ENCODE measurements at places on chromosomes 4 and X.

- no peak for DNase-seq
These were observed 53.1 kb downstream of the ARHGEF38 start for GRCh38 chr4:105605493-105605892.

- no peak for DNase-seq
These were observed 189.7 kb downstream of the TSPAN5 start for GRCh38 chr4:98468709-98469108.

DNA sequence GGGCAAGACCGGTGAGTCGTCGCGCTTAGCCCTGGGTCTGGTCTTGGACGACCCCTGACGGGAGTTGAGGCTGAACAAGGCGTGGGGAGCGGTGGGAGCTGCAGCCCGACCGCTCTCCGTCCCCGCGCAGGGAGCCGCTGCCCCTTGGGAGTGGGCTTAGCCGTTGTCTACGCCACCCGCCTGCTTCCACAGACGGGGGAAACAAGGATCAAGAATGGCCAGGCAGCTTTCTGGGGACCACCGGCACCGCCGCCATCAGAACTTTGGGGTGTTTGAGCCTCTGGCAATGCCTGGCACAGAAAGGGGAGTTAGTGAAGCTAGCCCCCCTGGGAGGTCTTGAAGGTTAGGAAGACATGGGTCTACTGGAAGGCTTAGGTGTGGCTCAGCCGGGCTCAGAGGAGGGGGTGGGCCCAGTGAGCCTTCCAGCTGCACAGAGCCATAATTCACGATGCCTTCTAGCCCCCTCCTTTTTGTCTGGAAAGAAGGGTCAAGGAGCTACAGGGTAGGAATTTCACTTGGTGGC is 583 bp downstream of the RASL11B start:
- DNase-seq: no peak

DNA sequence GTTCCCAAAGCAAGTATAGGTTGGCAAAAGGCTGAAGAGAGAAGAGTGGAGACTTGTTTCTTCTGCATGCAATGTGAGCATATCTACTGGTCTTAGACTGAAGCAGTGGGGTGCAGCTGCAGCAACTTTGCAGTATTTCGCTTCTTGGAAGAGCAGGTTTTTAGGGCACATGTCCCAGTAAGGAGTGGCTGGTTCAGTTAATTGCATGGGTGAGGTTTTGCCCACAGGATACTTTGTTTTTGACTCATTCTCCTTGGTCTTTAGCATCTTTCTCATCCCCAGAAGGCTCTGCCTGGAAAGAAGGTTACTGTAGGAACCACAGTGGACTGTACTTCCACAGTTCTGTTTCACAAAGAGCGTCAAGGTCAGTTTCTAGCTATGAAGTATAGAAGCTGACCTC is 68.0 kb upstream of the NR3C2 start:
- DNase-seq: no peak

- DNase-seq: no peak
These were observed 22.1 kb upstream of the NDNF start for GRCh38 chr4:121094297-121094966.

DNA sequence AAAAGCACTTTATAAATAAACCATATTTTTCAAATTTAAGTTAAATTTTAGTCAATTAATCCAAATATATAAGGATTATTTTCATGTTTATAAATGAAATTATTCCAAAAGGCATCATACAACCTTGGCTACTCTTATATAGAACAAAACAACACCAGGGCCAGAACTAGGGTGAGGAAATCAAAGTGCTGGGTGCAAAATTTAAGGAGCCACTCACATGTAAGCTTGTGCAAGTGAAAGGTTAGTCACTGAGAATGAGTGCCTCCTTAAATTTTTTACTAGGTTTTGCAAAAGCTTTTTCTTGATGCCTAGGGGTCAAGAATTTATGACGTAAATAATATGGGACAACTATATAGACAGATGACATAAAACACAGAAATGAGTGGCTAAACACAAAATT is 83.4 kb upstream of the COX18 start:
- no peak for DNase-seq

- DNase-seq: no peak
These were observed 397.1 kb upstream of the FAM241A start for GRCh38 chr4:111748157-111748556.

- DNase-seq: no peak
These were observed 5.9 kb upstream of the SLC7A11 start for GRCh38 chr4:138248058-138248457.

- no peak for DNase-seq
These were observed 136.3 kb downstream of the TMEM144 start for GRCh38 chr4:158346576-158346975.

GRCh38 chrX:153662266-153662665 is 11.3 kb downstream of the PNCK start:
- peak; percentile 36 for DNase-seq

DNA sequence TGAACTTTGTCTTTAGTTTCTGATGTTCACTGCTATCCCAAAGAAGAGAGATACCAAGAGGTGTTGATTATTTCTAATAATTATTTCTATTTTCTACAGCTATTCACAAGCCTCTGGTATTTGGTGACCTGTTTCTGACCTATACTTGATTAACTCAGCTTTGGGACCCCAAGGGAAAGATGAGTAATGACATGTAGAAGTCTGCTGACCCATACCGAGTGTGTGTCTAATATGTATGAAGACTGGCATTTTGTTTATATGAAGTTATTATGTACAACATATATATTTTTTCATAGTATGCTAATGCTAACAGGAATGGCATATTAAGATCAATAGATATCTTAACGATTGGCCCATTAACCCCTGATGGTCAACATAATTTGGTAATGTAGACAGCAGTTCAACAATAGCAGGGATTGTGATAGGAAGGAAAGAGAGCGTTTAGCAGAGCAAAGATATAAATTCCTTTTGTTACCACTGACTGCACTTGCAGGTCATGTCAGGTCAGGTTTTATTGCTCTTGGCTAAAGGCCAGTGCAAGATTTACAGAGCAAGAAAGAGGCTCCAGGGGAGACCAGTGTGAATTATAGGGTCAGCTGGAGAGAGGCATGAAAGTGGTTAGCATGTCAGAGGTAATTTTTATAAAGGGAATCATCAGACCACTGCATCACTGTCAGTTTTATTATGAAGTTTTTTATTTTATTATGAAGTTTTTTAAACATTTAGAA is 94.7 kb upstream of the DIPK2B start:
- DNase-seq: no peak

GRCh38 chr4:144705601-144706590 is 59.9 kb downstream of the HHIP start:
- no peak for DNase-seq

DNA sequence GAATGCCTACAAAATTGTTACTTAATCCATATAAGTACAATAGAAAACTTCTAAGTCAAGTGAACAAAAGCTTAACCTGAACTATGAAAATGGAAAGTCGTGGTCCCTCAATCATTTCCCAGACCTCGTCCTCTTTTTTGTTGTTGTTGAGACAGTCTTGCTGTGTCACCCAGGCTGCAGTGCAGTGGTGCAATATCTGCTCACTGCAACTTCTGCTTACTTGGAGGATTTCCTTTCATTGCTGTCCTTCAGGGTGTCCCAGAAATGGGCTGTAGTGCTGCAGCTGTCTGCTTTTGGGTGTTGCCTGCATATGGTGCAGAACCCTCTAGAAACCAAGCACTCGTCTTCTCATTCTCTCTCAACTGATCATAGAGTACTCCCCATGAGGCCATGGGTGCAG is 75.0 kb upstream of the IL2 start:
- no peak for DNase-seq

DNA sequence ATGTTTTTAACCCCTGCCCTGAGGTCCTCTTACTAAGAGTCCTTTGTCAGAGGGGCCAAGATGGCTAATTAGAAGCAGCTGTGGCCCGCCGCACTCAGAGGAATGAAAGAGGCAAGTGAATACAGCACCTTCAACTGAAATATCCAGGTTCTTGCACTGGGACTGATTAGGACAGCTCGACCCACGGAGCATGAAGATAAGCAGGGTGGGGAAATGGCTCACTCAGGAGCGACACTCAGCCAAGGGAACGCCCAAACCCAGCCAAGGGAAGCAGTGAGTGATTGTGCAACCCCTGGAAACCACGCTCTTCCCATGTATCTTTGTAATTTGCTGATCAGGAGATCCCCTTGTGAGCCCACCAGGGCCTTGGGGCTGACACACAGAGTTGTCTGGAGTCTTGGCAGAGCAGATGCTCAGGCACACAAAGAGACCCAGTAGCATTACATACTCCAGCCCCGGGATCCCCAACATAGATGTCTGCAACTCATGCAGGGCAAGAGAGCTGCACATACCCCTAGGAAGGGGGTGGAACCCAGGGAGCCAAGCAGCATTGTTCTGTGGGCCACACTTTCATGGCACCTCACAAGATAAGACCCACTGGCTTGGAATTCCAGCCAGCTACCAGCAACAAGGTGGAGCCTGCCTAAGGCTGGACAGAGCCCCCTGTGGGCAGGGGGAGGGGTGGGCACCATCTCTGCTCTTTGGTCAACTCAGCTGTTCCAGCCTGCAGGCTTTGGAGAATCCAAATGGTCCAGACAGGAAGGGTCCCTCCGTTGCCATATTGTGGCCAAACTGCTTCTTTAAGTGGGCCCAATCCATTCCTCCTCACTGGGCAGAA is 23.3 kb downstream of the F8A3 start:
- no peak for DNase-seq

- DNase-seq: no peak
These were observed 4.0 kb upstream of the CBLL2 start for GRCh38 chrX:22268706-22269105.

- no peak for DNase-seq
These were observed 39.1 kb upstream of the PDLIM5 start for GRCh38 chr4:94412658-94413038.
